Retinal pigment epithelial cell (primary cell): ENCODE measurements at places on chromosomes 4 and X.

GRCh38 chrX:119290476-119290875 is 54.4 kb downstream of the PGRMC1 start:
- DNase-seq: no peak

GRCh38 chr4:8010618-8011017 is 71.0 kb upstream of the AFAP1 start:
- DNase-seq: peak; percentile 45

GRCh38 chr4:38105475-38106220 is 145.4 kb downstream of the PTTG2 start:
- no peak for DNase-seq

DNA sequence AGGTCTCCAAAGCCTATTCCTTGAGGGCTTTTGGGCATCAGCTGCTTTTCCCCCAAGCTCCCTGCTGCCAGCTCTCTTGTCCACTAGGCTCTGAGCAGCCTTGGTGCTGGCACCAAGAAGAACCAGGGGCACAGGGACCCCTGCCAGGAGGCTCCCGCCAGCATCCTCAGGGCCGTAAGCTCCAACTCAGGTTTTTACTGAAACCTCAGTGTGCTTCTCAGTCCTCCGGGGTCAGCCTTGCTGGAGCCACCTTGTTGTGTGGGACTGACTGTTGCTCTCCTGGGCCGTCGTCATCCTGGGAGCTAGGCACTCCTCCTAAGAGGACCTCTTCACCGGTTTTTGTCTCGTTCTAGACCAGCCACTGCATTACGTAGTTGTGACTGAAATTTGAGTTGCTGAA is 38.9 kb downstream of the NOP14 start:
- no peak for DNase-seq

DNA sequence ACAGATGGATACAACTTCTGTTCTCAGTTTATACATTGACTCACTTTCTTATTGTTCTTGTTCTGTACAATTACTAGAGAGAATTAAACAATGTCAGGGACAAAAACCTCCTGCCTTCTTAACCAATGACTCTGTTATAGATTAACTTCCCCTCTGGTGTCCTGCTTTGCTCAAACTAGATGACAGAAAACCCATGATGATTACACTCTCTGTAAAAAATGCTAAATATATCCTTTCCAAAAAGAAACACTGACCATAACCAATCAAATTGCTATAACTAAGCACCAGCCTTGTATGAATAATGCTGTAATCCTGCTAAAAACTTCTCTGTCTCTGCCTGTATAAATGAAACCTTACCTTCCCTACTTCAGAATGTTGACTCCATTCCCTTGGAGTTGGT is 29.8 kb upstream of the IL13RA2 start:
- DNase-seq: no peak

DNA sequence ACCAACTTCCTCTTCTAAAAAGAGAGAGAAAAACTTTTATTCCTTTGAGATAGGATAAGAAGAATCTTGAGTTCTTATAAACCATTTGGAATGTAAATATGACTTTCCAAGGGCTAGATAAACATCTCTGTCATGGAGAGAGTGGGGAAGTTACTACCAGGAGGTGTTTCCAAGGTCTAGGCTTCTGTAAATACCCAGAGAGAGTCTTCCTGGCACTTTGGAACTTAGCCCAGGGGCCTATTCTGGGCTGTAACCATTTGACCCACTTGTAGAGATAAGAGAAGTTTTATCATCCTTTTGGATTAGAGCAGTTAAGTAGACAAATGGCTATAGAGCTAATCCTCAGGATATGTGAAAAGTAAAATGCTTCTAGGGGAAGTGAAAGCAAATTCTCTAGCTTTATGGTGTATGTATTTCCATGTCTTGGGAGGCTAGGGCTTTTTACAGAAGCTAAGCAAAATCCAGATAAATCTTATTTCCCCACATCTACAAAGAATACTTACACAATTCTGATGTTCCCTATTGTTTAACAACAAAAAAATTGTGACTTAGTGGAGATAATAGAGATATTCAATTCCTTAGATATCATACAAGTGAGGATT is 51.1 kb downstream of the MCUB start:
- no peak for DNase-seq

- no peak for DNase-seq
Observed at GRCh38 chr4:189001971-189002450, 862.8 kb downstream of the TRIML1 start.

DNA sequence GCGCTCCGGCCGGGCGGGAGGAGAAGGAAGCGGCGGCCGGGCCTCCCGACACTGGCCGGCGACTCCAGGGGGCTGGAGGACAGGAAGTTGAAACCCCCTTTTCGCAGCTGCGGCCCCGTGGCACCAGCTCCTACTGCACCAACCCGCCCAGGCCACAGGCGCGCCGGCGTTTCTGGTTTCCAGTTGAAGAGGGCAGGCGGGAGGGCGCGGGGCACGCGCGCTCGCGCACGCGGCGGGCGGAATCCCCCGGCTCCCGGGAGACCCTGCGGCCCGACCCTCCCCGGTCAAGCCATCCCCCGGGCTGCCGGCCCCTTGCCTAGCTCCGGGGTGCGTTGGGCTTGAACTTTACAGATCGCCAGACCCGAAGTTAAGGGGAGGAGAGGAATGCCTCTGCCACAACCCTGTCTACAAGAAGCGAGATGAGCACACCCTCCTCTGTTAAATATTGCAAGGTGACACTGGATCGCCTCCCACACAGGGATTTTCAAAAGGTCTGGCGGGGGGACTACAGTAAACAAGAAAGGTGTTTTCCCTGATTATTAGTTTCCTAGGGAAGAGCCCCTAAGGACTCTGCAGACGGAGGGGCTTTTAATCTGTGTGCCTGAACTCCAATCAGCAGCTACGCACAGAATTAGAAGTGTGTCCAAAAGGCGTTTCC is 1.4 kb downstream of the ELOVL6 start:
- DNase-seq: no peak

- DNase-seq: no peak
Observed at GRCh38 chr4:93748373-93749291, 79.9 kb upstream of the ATOH1 start.

- DNase-seq: peak; percentile 92
Observed at GRCh38 chr4:183960046-183960420, 54.9 kb downstream of the STOX2 start.

DNA sequence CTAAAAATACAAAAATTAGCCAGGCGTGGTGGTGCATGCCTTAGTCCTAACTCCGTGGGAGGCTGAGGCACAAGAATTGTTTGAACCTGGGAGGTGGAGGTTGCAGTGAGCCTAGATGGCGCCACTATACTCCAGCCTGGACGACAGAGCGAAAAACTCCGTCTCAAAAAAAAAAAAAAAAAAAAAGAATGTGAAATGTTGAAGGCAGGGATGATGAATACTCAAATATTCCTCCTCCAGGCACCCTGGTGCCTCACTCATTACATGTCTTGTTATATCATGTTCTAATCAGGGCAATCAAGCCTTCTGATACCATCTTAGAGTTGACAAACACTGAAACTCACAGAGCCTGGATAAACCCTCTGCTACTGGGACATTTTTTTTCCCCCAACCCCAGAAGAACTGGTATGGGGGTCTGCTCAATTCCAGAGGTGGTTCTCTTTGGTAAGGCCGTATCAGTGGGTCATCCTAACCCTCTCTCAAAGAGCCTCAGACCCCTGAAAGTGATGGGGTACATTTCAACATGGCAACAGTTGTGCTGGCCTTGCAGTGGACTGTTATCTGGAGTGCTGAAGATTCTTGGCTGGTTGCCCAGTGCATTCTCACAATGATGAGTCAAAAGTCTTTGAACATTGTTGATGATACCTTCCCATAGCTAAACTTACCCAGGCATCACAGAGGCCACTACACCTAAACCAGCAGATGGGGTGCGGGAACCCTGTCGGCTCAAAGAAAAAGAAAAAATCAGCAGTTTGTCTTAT is 2.4 kb upstream of the SH3KBP1 start:
- no peak for DNase-seq

DNA sequence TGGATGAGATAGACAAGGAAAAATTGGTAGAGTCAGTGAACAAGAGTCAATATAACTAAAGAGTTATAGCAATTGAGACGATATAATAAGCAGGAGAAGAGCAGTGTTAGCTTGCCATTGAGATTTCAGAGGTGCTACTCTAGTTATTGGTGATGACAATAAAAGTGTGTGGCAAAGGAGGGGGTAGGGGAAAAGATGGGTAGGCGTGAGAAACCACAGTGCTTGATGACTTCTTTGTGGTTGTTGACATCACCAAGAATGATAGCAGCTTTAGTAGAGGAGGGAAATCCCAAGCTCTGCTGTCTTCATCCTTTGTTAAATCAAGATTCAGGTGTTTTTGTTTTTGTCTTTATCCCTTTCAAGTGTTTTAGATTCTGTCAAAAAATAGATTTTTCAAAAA is 179.9 kb upstream of the PPP3CA start:
- no peak for DNase-seq

- no peak for DNase-seq
Observed at GRCh38 chr4:41214825-41215146, 444 bp upstream of the APBB2 start.

DNA sequence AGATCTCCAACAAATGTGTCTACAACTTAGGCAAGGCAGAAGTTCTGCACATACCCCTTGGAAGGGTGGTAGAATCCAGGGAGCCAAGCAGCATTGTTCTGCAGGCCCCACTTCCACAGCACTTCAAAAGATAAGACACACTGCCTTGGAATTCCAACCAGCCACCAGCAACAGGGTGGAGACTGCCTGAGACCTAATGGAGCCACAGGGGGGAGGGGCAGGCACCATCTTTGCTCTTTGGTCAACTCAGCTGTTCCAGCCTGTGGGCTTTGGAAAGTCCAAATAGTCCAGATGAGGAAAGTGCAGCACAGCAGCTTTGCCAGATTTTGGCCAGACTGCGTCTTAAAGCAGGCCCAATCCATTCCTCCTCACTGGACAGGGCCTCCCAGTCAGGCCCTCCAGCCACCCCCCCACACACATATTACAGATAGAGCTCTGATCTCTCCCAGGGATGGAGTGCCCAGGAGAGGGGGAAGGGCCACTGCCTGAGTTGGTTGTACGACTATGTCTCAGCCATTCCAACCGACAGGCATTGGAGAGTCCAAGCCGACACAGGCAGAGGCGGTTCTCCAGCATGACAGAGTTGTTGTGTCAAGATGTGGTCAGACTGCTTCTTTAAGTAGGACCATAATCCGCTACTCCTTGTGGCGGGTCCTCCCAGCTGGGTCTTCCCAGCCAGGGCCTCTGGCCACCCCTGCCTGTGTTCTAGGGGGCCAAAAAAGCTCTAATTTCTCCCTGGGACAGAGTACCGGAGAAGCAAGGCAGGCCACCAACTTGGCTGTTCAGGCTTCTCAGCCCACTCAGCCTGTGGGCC is 42.5 kb upstream of the ANTXR2 start:
- DNase-seq: no peak

DNA sequence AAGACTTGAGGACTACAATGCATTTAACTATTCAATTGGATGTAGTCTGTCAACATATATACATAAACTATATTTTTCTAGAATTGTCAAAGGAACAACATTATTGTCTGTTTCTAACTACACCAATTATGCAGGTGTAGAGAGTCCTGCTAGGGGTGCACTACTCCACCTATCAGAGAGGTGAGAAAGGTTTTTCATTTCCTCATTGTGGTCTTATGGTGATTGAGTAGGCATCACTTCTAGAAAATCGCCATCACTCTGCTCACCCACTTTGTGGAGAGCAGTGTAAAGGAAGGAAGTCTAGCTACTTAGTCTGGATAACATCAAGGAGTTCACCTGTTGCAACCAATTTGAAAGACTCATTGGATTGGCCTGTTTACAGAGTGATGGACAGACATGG is 4.4 kb upstream of the ADH1C start:
- DNase-seq: no peak

DNA sequence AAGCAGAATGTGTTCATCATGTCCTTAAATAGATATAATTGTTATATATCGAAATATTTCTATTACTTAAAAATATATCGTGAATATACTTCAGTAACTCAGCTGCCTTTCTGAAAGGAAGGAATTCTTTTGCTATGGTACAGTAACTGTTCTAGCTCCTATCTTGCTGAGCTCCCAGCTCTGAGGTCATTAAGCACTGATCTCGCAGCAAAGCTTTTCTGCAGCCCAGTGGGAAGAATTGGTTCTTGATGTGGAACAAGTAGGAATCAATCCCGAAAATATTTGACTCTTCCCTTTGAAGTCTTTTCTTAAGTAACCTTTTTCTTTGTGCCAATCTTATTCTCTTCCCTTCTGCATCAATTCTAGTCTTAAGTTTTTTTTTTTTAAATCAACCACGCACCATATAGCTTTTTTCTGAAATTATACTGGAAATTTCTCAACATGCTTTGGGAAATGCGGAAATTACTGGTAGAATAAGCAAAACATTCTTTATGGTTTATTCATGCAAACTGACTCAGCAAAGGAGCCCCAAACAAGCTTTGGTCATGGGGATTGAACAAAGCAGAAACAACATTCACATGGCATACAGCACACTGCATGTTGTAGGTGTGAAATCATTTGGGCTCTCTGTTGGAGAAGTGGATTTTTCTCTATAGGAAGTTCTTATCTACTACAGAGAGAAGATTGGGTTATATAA is 428.9 kb upstream of the GNPDA2 start:
- peak; percentile 33 for DNase-seq

GRCh38 chr4:174999407-174999806 is 81.2 kb downstream of the ADAM29 start:
- peak; percentile 74 for DNase-seq

DNA sequence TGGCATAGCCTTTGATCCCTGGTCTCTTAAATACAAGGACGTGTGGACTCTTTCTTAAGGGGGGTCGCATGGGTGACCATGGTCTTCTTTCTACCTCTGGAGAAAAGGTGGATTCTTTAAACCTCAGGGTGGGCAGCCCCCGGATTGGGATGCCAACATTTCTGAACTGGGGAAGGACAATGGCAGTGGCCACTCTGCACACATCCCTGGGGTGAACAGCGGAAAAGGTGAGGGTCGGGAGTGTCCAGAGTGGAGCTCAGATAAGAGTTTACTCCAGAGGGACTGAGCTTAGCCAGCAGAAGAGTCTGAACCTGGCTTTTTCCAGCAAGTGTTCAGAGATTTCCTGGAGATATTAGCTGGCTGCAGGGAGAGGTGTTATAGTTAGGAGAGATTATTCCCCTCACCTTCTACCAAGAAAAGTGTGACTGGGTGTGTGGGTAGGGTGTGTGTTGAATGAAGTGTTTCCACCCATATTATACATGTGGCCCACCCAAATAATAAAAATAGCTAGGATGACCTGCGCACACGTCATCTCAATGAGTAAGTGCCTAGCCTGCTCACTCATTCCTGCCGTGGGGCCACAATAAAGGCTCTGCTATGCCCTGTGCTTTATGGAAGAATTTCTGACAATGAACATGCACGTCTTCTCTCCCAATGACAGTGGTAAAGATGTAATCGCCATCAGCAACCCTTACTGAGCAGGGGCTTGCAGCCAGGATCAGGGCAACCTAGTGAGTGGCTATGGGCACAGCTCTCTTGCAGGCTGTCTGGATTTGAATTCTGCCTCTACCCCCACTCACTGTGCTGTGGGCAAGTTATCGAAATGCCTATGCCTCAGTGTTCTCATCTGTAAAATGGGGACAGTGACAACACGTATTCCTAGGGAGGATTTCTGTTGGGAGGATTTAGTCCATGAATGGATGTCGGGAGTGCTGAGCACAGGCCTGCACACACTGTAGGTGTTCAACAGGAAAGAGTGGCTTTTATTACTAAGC is 76.6 kb downstream of the SLC2A9 start:
- no peak for DNase-seq

GRCh38 chr4:127708985-127709384 is 21.2 kb upstream of the SLC25A31 start:
- DNase-seq: peak; percentile 71
